Astrocyte of the cerebellum (primary cell): ENCODE measurements at places on chromosomes 4 and X.

DNA sequence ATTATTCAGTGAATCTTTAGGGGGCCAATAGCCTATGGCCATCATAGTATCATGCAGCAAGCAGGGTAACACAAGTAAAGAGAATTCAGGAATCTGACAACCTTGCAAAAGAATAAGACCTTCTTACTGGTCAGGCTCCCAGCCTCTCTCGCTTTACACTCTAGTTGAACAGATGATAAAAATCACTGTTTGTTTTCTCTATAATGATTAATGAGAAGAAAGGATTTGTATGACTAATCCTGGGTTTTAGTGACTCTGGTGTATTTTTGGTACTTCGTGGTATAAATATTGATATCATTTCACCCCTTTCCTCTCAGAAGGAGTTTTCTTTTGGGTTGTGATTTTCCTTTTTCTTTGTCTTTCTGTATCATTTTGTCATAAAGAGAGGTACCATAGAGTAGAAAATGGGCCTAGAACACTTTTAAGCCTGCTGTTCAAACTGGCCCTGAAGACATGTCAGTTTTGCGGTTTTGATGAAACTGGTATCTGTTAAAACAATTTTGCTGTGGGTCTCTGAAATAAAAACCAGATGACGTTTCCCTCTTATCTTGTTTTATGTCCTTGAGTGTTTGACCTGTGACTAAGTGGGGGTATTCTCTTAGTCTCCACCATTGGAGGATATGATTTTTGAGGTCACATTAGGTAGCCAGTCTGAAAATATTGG lies 294.9 kb upstream of the TBX22 start:
- DNase-seq: no peak

DNA sequence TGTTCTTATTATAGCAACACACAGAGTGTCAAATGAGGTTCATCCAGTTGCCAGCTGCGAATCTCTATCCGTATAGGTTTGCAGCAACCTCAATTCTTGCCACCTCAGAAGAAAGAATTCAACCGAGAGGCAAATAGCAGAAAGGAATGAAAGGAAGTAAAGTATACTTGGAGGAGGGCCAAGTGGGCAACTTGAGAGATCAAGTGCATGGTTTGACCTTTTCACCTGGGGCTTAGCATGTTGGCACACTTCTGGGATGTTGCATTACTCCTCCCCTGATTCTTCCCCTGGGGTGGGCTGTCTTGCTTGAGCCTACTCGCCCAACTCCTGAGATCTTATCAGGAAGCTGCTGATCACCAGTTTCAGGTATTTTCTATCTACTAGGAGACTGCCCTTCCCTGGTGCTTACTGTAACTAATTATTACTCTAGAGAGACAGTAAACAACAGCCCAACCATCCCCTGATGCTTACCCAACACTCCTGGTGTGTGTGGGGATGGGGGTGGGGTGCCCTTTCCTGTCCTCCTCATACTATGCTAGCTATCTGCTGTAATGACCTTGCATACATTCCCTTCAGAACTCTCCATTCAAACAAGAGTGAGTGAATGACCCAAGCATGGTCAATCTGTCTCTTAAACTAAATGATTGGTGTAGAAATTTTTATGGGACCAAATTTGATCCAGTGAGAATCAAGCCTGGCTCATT lies 7.3 kb upstream of the TMEM33 start:
- DNase-seq: no peak

GRCh38 chrX:4240541-4241194 lies 527.2 kb upstream of the PRKX start:
- no peak for DNase-seq

DNA sequence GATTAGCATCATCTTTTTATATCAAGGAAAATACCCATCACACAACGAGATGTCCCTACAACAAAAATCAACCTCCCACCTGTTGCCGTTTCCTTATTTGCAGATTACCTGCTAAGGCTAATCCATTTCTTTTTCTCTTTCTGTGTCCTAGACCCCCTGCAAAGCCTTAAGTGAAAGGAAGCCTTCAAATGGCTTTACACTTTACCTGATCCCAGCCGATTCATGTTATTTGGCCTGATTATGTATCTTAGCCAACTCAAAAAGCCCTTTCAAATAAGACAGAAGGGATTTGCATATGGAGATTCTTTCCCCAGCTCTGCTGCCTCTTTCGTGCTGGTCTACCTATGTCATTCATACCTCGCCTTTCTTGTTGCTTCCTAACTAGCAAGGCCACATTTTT lies 14.4 kb downstream of the ABCG2 start:
- DNase-seq: no peak

- no peak for DNase-seq
Observed at GRCh38 chr4:2396781-2397368, 21.6 kb downstream of the ZFYVE28 start.

- DNase-seq: no peak
Observed at GRCh38 chr4:99205153-99205979, 13.7 kb downstream of the ADH6 start.

GRCh38 chr4:61997831-61998230 lies 797.7 kb downstream of the ADGRL3 start:
- DNase-seq: no peak

DNA sequence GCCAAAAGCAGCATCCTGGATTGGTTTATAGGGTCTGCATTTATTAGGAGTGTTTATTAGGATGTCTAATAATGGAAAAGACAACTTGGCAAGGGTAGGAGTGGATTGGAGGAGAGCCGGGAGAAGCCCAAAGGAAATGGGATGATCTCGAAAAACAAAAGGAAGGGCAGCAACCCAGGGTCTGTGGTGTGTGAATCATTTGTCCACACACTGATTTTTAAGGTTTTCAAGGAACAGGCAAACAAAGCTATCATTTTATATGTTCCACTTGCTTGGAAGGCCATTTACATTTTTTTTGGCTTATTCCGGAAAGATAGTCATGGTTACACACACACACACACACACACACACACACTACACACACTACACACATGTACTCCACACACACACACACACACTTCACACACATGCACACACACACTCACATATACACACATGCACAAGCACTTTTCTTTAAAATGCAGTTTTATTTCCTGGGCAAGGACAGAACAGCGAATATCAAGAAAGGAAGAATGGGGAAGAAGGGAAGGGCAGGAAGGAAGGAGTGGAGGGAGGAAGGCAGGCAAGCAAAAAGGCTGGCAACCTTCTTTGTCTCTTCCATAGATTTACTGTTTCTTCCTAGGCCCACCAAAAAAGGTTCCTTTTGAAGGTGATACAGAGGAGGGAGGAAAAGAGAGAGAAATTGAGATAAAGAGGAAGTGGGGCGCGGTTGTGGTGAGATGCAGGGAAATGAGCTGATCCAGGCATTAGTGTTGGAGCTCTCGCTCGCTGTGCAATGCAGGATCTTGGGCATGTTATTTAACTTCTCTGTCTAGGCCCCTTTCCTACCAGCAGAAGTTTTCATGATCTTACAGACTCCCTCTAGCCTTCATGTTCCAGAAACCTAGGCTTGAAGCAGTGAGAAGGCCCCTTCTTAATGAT lies 88.6 kb upstream of the MAML3 start:
- DNase-seq: no peak

GRCh38 chrX:119190831-119191230 lies 45.3 kb upstream of the PGRMC1 start:
- no peak for DNase-seq

DNA sequence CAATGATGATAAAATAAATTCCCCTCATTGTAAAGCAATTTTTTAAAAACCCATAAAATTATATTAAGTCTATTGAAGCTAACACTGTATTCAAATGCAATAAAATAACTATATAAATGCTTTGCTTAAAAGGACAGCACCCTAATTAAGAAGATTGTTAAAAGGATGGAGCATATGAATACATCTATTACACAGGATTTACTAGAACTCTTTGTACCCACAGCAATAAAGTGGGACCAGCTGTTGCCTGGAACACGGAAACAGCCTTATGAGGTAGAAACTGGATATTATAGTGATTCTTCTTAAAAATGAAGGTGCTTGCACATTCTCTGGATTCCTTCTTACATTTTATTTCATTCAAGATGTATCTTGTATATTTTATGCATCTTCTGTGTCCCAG lies 298.7 kb upstream of the KLF3 start:
- DNase-seq: no peak

- no peak for DNase-seq
Observed at GRCh38 chr4:33218238-33218637, 2498.1 kb downstream of the PCDH7 start.

GRCh38 chrX:135512508-135513129 lies 7.8 kb upstream of the INTS6L start:
- no peak for DNase-seq

DNA sequence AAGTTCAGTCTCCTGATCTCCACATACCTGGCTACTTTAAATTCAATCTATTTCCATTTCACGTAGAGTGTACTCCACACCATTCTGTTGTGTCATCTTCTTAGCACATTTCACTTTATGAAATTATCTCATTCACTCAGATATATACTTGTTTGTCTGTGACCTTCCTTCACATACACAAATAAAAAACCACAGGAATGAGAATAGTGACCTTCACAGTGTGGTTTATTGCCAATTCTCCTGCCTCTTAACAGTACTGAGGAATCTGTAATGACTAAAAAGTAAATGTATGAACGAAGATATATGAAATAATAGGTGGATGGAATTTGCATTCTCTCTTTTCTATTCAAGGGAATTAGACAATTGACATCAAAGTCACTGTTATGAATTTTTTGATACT lies 183.9 kb upstream of the PCDH7 start:
- DNase-seq: no peak

- no peak for DNase-seq
Observed at GRCh38 chrX:31217084-31217483, 145.2 kb upstream of the FTHL17 start.

- DNase-seq: no peak
Observed at GRCh38 chr4:185805979-185806378, 6.0 kb downstream of the SORBS2 start.

DNA sequence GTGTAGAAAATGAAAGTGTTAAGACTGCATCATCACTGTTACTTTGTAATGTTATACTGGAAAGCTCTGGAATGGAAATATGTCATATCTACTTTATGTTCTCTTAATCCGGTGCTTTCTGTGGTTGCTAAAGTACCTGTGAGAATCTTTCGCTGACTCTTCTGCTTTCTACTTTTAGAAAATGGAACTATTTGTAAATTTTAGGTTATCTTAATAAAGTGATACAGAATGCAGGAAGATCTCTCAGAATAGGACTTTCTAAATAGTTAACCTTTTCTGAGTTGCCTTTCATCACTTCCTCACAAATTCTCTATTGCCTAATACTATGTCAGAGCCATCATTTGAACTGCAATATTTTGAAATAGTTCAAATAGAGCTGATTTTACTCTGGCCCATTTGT lies 69.3 kb downstream of the BMP2K start:
- no peak for DNase-seq

DNA sequence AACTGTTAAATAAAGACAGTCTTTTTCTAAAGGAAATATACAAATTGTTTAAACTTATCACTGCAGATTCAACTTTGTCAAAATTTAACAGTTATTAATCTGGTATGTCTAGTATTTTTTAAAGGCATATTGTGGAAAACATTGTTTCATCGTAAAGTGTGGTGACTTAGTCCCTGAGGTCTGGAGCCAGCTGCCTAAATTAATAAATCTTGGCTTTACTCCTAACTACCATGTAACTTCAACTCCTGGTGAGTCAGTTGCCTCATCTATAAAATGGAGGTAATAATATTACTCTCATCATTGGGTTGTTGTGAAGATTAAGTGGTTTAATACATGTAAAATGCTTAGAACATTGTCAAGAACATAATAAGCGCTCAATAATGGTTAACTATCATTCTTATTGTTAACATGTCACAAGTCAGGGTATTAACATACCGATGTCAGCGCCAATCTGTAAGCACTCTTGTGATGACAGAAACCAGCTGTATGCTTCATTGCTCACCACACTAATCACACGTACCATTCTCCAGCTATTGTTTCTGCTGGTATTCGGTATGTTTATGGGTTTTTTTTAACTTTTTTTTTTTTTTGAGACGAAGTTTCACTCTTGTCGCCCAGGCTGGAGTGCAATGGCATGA lies 14.1 kb upstream of the SMIM43 start:
- no peak for DNase-seq

DNA sequence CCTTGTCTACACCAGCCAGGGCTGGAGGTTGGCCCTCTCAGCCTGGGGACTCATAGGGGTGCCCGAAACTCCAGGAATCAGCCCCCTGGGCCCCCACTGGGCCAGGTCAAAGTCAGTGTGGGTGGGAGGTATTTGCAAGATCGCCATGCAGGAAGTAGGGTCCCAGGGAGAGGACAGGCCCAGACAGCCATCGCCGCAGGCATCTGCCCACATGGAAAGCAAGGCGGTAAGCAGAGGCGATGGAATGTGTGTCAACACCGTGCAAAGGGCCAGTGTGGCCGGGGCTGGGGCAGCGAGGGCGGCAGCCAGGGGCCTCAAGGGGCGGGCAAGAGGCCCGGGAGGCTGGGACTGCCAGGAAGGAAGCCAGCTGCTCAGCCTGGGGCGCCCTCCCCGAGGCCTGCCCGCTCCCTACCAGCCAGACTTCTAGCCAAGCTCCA lies 19.3 kb upstream of the DUSP9 start:
- DNase-seq: no peak

- no peak for DNase-seq
Observed at GRCh38 chr4:138259271-138259670, 17.1 kb upstream of the SLC7A11 start.

GRCh38 chrX:139639253-139639652 lies 68.7 kb downstream of the MCF2 start:
- no peak for DNase-seq

DNA sequence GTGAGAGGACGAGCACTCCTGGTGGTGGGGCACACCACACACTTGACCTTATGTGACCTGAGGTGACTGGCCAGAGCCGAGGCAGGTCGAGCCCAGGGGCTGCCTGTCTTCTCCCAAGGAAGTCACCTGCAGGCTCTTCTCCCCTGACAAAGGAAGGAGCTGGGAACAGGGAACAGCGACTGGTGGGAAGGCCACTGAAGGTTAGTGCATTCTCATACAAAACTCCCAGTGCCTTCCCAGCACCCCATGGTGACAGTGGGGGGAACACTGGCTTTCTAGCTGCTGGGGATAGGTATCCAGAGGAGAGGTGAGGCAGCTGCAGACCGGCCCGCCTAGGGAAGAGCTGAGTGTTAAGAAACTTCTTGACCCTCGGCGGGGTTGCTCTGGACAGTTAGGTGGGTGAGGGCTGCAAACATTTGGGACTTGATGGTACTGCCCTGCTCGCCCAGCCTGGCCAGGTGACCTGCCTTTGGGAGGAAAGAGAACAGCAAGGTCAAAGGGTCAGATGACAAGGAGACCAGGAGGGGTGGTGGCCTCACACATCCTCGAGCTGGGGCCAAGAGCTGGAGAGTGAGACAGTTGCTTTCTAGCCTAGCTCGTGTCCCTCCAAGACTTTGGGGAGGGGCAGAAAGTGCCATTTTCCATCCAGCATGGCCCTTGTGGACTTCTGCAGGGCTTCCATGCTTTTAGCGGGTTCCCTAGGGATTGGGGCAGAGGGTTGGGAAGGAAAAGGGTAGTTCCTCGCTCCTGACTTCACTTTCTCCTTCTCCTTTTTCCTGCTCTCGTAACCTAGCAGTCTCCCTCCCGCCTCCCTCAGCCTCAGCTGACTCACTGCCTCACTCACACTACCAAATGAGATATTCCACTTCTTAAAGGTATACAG lies 2.7 kb downstream of the NALF2 start:
- DNase-seq: no peak

GRCh38 chrX:17529151-17529745 lies 154.2 kb downstream of the NHS start:
- DNase-seq: no peak
